ENCODE measurements at places on chromosomes 6 and 20.

DNA sequence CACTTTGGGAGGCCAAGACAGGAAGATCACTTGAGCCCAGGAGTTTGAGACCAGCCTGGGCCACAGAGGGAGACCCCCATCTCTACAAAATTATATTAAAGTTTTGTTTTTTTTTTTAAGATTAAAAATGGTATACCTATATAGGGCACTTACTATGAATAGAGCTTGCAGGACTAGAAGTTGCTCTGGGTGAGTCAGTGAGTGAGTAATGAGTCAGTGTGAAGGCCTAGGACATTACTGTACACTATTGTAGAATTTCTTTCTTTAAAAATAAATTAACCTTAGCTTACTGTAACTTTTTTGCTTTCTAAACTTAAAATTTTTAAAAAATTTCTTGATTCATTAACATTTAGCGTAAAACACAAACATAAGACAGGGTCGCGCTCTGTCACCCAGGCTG is 29.7 kb downstream of the STK35 start:
- DNase-seq = no peak

- DNase-seq = no peak
These were observed 475.9 kb upstream of the MARCKS start for GRCh38 chr6:113381232-113381631.

DNA sequence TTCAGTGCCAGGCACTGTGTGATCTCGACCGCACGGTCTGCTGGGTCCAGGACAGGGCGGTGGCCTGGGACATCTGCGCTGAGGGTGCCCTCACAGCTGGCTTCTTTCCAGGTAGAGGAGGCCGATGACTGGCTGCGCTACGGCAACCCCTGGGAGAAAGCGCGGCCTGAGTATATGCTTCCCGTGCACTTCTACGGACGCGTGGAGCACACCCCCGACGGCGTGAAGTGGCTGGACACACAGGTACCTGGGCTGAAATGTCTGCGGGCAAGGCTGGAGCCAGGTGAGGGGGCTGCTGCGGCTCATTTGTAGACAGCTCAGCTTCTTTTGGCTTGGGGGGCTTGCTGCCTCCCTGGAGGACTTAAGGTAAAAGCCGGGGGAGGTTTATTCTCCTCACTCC is 26.6 kb downstream of the PYGB start:
- DNase-seq = no peak

DNA sequence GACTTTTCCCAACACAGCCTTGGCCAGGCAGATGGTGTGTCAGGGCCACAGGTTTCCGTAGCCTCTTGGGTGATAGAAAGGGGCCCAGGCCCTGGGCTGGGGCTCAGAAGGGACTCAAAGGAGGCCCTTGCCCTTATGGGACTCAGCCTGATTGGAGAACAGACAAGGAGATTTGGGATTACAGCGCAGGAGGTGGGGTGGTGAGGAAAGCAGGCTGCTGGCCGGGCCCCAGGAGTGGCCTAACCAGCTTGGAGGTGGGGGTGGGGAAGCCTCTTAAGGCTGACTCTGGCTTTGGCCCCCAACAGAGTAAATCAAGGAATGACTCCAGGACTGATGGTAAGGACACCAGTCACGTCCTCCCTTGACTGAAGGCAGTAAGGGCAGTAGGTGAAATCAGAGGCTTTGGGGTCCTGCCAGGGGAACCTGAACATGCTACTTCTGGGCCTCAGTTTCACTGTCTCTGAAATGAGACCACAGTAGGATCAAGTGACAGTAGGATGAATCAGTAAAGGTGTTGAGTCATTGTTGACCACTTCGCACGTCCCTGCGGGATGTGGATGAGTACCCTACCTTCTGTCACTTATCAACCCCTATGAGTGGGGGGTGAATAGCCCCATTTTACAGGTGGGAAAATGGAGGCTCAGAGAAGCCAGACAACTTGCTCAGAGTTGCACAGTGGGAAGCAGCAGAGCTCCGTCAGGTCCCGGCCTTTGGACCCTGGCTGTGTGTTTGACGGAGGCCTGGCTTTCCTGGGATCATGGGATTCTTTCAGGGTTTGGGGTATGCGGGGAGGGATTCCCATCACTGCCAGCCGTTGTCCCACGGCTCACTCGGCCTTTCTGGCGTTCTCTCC is 4.5 kb downstream of the SNAI1 start:
- DNase-seq = no peak

GRCh38 chr6:158131926-158132325 is 36.1 kb downstream of the SERAC1 start:
- peak; percentile 67 for DNase-seq

GRCh38 chr6:109453594-109454495 is 1.7 kb downstream of the MICAL1 start:
- DNase-seq = peak; percentile 61

DNA sequence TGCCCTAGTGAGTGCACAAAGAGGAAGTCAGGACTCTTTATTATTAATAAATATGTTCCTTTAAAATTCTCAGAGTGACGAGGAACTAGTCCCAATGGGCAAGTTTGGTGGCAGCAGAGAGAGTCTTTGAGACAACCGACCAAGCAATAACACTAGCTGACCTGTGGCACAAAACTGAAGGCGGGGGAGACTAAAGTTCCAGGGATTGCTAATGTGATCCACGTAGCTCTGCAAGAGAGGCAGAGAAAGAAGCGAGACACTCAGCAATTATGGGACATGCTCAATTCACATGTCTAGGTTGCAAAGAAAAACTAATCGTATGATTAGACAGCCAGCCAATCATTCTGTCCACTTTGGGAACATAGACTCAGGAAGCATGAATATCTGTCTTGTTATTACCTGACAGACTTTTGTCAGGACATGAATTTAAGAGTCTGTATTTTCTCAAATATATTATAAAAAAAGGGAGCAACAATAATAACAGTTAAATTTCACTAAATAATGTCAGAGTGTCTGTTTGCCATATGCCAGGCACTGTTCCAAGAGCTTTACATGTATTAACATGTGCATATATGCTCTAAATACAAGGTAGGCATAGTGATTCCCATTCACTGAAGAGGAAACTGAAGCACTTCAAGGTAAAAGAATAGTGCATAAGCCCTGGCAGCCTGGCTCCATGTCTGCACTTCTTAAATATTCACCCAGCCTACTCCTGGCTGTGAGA is 81.0 kb downstream of the COL9A1 start:
- DNase-seq = peak; percentile 81

GRCh38 chr20:24118034-24118433 is 129.5 kb upstream of the GGTLC1 start:
- DNase-seq = no peak

DNA sequence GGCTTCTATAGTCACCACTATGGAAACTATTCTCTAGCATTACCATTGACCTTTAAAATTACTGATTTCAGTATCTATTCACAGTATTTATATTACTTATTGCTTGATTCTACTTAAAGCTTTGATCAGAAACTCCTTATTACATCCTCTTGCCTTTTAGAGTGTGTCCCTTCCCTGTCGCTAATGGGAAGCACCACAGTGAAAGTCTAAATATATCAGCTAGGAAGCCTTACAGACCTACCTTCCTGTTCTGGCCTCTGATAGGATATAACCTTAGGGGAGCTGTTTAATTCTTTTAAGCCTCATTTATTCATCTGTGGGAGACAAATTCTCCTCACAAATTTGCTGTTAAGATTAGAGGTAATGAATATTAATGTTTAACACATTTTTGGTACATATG is 122.7 kb downstream of the ADGRB3 start:
- no peak for DNase-seq

- no peak for DNase-seq
These were observed 415.9 kb downstream of the CD83 start for GRCh38 chr6:14533446-14533845.

GRCh38 chr6:2718334-2719092 is 32.2 kb downstream of the MYLK4 start:
- DNase-seq = no peak

DNA sequence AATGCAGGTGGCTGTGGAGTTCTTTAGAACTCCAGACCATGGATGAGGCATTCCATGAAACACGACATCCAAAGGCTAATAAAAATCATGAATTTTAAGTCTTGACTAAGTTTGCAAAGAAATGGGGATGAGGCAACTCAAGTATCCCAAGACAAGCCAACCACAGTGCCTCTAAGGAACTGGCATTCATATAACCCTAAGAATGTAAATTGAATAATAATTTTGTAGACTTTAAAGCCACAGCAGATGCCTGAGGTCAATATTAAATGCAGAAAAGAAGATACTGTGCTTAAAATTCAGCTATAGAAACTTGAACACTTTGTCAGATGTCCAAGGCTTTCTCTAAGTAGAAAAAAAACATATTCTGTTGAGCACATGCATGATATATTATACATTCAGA is 54.5 kb downstream of the TFAP2B start:
- no peak for DNase-seq

Measured in NCI-H1105 treated with DMSO at 0.1 percent for 48 hours (cell line).